Activated naive CD4-positive, alpha-beta T cell treated with anti-CD3 and anti-CD28 coated beads for 36 hours (primary cell): ENCODE measurements at places on chromosomes 6 and 20. TPM values are rescaled to one million over a fixed set of nuclear protein-coding genes. Genes with fewer than 3 reads are reported as not detected.

ACOT8 gene
- total RNA-seq = 21.4 TPM

PTCHD4 gene
- not detected for total RNA-seq

JAG1 gene
- total RNA-seq = 0.41 TPM

CCN6 gene
- total RNA-seq = 0.21 TPM

RIN2 gene
- not detected for total RNA-seq

ACTL10 gene
- total RNA-seq = 1.0 TPM

PKIB gene
- 0.67 TPM for total RNA-seq

ERVFRD-1 gene
- total RNA-seq = not detected

PRR18 gene
- total RNA-seq = not detected

VGLL2 gene
- not detected for total RNA-seq

DNA sequence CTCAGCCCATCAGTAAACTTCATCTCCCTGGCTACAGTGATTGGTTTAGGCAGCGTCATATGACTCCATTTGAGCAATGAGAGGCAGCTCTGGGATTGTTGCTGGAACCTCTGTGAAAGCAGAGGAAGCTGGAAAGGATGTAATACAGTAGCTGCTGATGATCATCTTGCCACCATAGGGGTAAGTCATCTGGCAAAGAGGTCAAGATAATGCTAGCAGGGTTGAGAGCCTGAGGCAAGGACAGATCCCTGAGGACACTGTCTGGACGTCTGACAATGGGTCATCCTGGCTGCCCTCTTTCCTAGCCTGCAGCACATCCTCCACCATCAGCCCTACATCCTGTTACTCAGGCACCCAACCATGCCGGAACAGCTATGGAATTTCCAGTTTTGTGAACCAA is 25.5 kb upstream of the FKBP1A start:
- H3K36me3 ChIP-seq = peaks cover 3% of the 10 kb centered on the region
- H3K27me3 ChIP-seq = no peaks in the 10 kb centered on the region
- H3K4me1 ChIP-seq = peaks cover 6% of the 10 kb centered on the region
- DNase-seq = no peak
- no peak overlapping the region for H3K4me3 ChIP-seq

- H3K4me1 ChIP-seq = peaks cover 15% of the 10 kb centered on the region
- H3K36me3 ChIP-seq = no peaks in the 10 kb centered on the region
- H3K27me3 ChIP-seq = peaks cover 68% of the 10 kb centered on the region
- H3K27ac ChIP-seq = no peak overlapping the region
Measured at GRCh38 chr6:108132863-108133262, 33.0 kb upstream of the NR2E1 start.

GRCh38 chr20:62143957-62144825 is 622 bp downstream of the SS18L1 start:
- H3K4me1 ChIP-seq = peaks cover 52% of the 10 kb centered on the region
- peak; percentile 72 for DNase-seq
- no peaks in the 10 kb centered on the region for H3K27me3 ChIP-seq
- peak overlapping the region; percentile 76 for H3K4me3 ChIP-seq
- peak overlapping the region; percentile 46 for H3K27ac ChIP-seq

DNA sequence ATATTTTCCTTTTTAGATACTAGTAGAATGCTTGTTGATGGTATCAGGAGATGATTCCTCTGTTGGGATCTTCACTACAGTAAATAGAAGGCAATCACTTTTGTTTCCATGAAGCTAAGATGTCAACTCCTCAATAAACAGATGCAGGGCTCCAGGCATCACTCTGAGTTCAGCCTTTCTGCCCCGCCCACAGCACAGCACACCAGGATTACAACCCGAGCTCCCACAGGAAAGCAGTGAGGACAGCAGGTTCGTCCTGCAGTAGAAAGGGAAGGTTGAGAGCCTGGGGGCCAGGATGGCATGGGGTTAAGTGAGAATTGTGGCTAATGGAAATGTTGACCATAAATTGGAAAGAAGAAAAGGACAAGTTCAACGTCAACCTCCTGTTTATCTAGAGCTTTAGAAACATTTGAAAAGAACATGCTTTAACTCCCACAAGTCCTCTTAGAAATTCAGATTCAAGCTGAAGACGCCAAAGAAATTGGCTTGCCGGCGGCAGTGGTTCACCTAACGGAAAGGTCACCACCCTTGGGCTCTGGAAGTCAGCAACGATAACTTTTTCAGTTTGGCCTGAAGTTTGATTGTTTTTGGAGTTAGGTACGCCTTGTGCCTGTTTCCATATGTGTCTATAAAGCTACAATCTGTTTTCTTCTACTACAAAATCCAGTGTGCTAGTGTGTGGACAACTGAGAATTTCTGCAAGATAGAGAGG is 144.4 kb upstream of the PDE10A start:
- no peaks in the 10 kb centered on the region for H3K36me3 ChIP-seq
- no peak overlapping the region for H3K27ac ChIP-seq
- peaks cover 25% of the 10 kb centered on the region for H3K27me3 ChIP-seq
- DNase-seq = no peak
- no peak overlapping the region for H3K4me3 ChIP-seq

GRCh38 chr6:5199702-5200101 is 61.0 kb downstream of the LYRM4 start:
- peaks cover 14% of the 10 kb centered on the region for H3K4me1 ChIP-seq
- no peak overlapping the region for H3K27ac ChIP-seq
- DNase-seq = no peak
- H3K27me3 ChIP-seq = no peaks in the 10 kb centered on the region
- no peak overlapping the region for H3K4me3 ChIP-seq

DNA sequence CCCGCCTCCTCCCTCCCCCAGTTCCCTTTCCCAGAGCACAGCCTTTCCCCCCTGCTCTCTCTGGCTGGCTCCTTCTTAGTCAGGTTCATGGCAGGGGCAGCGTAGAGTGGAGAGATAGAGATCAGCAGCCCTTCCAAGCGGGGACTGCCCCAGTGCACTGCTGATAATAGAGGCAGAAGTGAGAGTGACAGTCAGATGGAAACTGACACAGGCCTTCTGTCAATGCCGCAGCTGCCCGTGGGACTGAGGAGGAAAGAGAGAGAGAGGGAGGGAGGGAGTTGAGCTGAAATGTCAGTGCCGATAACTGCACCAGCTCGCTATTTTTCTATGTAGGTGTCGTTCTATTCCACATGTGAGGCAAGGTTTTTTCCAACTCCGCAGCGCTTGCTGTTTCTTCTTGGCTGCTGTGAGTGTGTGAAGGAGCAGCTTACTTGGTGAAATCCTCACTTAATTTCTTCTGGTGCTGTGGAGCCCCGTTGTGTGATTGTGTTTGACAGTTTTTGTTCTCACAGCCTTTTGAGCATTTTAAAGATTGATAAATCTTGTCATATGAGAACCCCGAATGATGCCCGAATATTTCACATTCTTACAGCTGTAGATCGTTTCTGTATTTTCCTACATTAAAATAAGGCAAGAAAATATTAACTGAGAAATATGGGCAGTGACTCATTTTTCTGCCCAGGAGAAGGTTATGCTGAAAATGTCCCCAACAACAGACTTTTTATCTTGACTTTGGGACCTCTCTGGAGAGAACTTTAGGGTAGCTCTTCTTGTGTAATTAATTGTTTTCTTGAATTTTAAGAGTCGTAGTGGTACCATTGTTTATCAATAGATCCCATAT is 386.4 kb upstream of the MMS22L start:
- peak; percentile 37 for DNase-seq
- no peak overlapping the region for H3K4me3 ChIP-seq
- no peaks in the 10 kb centered on the region for H3K4me1 ChIP-seq
- H3K27me3 ChIP-seq = no peaks in the 10 kb centered on the region
- H3K36me3 ChIP-seq = no peaks in the 10 kb centered on the region

- no peak overlapping the region for H3K4me3 ChIP-seq
- no peaks in the 10 kb centered on the region for H3K36me3 ChIP-seq
- DNase-seq = no peak
Measured at GRCh38 chr6:160293844-160294243, 35.2 kb upstream of the SLC22A2 start.

DNA sequence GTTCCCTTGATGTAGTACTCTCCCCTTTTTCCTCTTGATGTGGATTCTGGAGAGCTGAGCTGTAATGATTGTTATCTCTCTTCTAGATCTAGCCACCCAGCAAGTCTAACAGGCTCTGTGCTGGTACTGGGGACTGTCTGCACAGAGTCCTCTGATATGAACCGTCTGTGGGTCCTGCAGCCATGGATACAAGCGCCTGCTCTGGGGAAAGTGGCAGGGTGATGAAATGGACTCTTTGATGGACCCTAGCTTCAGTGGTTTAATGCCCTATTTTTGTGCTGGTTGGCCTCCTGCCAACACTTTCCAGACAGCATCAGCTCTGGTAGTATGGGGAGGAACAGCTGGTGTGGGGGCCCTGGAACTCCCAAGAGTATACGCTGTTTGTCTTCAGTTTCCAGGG is 216.3 kb downstream of the ADGRG6 start:
- no peaks in the 10 kb centered on the region for H3K27me3 ChIP-seq
- no peak overlapping the region for H3K27ac ChIP-seq
- no peaks in the 10 kb centered on the region for H3K36me3 ChIP-seq
- H3K4me1 ChIP-seq = peaks cover 3% of the 10 kb centered on the region

GRCh38 chr6:109580519-109580918 is 97.5 kb upstream of the ZBTB24 start:
- peaks cover 11% of the 10 kb centered on the region for H3K36me3 ChIP-seq
- no peak overlapping the region for H3K27ac ChIP-seq
- no peak overlapping the region for H3K4me3 ChIP-seq
- no peaks in the 10 kb centered on the region for H3K27me3 ChIP-seq
- no peaks in the 10 kb centered on the region for H3K4me1 ChIP-seq

DNA sequence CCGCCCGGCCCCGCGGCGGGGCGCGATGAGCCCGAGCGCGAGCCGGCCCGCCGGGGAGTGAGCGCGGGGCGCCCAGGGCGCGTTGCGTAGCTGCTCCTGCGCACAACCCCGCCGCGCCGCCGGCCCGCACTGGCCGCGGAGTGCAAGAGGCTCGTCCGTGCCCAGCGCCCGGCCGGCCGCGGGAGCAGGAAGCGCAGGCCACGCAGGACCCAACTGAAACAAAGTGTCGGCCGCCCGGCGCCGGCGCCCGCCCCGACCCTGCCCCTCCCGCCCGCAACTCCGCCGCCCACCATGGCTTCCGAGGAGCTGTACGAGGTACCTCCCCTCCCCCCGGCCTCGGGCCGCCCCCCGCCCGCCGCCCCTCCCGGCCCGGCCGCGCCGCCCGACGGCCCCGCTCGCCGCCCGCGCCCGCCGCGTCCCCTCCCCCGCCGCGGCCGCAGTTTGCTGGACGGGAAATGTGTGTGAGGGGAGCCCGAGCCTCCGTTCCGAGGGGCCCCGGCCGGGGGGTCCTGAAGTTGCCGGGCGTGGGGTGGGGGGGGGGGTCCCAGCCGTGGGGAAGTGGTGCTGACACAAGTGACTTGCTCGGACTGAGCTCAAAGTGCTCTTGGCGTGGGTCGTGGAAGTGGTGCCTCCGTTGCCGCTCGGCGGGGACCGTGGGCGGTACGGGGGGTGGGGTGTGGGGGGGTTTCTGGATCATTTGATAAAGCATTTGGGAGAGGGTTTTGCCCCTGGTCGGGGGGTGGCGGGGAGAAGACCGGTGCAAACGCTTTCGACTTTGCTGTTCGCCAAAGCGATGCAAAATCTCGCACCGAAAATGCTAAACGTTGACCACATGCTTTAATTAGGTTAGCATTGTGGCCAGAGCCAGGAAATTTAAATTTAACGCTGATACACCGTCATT is 539 bp downstream of the CDYL start:
- peaks cover 65% of the 10 kb centered on the region for H3K4me1 ChIP-seq
- peak overlapping the region; percentile 81 for H3K27ac ChIP-seq
- H3K36me3 ChIP-seq = peaks cover 8% of the 10 kb centered on the region
- H3K27me3 ChIP-seq = peaks cover 12% of the 10 kb centered on the region
- peak overlapping the region; percentile 85 for H3K4me3 ChIP-seq
- peak; percentile 43 for DNase-seq

- no peak overlapping the region for H3K27ac ChIP-seq
- peaks cover 28% of the 10 kb centered on the region for H3K4me1 ChIP-seq
- no peak for DNase-seq
- no peak overlapping the region for H3K4me3 ChIP-seq
Measured at GRCh38 chr20:62743777-62744317, 35.2 kb downstream of the NTSR1 start.

- DNase-seq = no peak
- peaks cover 9% of the 10 kb centered on the region for H3K27me3 ChIP-seq
- H3K27ac ChIP-seq = no peak overlapping the region
- H3K4me3 ChIP-seq = no peak overlapping the region
Measured at GRCh38 chr20:23286346-23286745, 64.2 kb upstream of the NXT1 start.

DNA sequence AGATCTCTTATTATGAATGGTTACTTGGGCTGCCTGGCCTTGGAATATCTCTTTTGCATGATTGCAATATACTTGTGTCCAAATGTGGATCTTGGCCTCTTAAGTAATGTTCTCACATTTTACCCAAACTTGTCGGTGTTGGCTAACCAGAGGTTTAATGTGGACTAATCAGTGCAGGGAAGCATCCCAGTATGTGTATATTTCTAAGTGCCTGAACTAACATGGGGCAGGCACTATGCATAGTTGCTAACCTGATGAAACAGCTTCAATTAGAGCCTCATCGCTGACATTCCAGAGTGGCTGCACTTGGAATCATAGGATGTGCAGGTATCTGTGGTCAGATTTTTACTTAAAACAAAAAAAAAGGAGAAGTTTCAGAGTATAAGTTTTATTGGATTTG is 160.0 kb downstream of the PDE7B start:
- no peak overlapping the region for H3K4me3 ChIP-seq
- no peaks in the 10 kb centered on the region for H3K4me1 ChIP-seq

DNA sequence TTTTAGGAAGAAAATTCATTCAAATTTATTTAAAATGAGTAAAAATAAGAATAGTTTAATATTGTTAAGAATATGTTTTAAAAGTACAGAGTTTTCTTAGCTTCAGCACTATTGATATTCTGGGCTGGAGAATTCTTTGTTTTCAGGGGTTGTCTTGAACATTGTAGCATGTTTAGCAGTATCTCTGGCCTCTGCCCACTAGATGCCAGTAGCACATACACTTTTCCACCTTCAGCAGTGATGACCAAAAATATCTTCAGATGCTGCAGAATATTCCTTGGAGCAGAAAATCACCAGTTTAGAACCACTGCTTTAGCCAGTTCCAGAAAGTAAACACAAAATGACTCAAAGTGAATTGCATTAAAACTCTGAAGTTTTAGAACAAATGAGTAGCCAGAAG is 19.4 kb upstream of the SDHAF4 start:
- H3K4me1 ChIP-seq = no peaks in the 10 kb centered on the region
- no peak overlapping the region for H3K4me3 ChIP-seq
- DNase-seq = peak; percentile 25
- H3K27ac ChIP-seq = no peak overlapping the region

- H3K4me3 ChIP-seq = no peak overlapping the region
- no peaks in the 10 kb centered on the region for H3K4me1 ChIP-seq
Measured at GRCh38 chr6:81969814-81970213, 217.3 kb upstream of the TENT5A start.

- no peaks in the 10 kb centered on the region for H3K27me3 ChIP-seq
- H3K36me3 ChIP-seq = peaks cover 10% of the 10 kb centered on the region
- no peak overlapping the region for H3K4me3 ChIP-seq
- DNase-seq = no peak
- H3K27ac ChIP-seq = no peak overlapping the region
Measured at GRCh38 chr20:49684335-49684997, 29.2 kb downstream of the B4GALT5 start.

GRCh38 chr6:53281518-53282215 is 67.1 kb downstream of the ELOVL5 start:
- H3K27ac ChIP-seq = no peak overlapping the region
- H3K36me3 ChIP-seq = peaks cover 42% of the 10 kb centered on the region
- no peaks in the 10 kb centered on the region for H3K27me3 ChIP-seq
- H3K4me3 ChIP-seq = no peak overlapping the region
- peaks cover 27% of the 10 kb centered on the region for H3K4me1 ChIP-seq

- H3K27ac ChIP-seq = no peak overlapping the region
- DNase-seq = peak; percentile 87
- H3K4me1 ChIP-seq = peaks cover 21% of the 10 kb centered on the region
- no peaks in the 10 kb centered on the region for H3K36me3 ChIP-seq
- H3K4me3 ChIP-seq = peak overlapping the region; percentile 65
Measured at GRCh38 chr6:42104095-42104803, 38.2 kb downstream of the C6orf132 start.

GRCh38 chr6:85460921-85461797 is 11.3 kb downstream of the NT5E start:
- DNase-seq = peak; percentile 67
- H3K27me3 ChIP-seq = peaks cover 6% of the 10 kb centered on the region
- H3K27ac ChIP-seq = peak overlapping the region; percentile 81
- no peak overlapping the region for H3K4me3 ChIP-seq
